ENCODE measurements at places on chromosomes 2 and 18.

- no peak for DNase-seq
Measured at GRCh38 chr2:96913117-96913397, 43.2 kb upstream of the SEMA4C start.

DNA sequence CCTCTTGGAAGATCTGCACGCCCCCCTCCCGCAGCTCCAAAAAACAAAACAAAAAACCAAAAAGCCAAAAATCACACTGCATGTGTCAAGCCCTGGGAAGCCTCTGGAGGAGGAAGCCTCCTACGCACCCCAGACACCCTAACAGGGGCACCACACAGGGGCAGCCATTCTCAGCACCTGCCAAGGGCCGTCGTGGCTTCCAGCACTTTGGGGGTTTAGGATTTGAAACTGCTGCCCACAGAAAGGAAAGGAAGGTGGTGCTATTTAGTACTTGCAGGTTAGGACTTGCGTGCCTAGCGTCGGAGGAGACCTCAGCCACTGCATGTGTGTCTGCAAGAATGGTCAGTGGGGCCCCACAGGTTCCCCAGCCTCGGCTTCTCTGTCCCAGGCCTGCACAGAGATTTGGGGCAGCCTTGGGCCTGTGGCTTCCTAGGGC, 419 bp upstream of the GPR55 start:
- DNase-seq = no peak

DNA sequence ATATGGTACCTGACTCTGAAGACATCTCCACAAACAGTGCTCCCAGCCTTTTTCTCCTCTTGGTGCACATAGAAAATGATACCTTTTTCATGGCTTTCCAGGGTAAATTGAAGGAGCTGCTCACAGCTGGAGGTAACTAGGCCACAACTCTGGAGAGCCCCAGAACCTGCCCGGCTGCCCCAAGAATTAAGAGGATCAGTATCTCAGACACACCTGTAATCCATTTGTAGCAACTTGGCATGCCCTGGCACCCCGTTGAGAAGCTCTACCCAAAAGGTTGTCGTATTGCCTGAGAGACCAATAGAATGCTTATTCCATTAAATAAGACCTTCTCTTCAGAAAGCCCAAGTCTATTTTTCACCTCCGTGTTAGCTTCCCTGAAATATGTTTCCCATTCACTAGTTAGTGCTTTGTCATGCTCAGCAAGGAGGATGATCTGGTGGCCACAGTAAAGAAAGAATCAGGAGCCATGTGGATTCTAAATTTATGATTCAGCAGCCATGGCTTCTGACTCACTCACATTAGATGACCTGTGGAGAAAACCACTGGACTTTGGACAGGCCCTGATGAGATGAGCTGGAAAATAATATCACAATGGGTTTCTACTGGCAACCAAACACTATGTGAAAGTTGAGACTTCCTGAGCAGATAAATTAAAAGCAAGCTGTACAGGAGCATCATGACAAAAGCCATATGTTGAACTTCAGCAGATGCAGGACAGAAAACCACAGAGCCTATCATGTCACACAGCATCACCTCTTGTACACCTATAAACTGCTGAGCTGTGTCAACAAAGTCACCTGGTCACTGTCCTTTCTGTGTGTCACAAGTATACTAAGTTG, 253.3 kb upstream of the OSR1 start:
- DNase-seq = no peak

DNA sequence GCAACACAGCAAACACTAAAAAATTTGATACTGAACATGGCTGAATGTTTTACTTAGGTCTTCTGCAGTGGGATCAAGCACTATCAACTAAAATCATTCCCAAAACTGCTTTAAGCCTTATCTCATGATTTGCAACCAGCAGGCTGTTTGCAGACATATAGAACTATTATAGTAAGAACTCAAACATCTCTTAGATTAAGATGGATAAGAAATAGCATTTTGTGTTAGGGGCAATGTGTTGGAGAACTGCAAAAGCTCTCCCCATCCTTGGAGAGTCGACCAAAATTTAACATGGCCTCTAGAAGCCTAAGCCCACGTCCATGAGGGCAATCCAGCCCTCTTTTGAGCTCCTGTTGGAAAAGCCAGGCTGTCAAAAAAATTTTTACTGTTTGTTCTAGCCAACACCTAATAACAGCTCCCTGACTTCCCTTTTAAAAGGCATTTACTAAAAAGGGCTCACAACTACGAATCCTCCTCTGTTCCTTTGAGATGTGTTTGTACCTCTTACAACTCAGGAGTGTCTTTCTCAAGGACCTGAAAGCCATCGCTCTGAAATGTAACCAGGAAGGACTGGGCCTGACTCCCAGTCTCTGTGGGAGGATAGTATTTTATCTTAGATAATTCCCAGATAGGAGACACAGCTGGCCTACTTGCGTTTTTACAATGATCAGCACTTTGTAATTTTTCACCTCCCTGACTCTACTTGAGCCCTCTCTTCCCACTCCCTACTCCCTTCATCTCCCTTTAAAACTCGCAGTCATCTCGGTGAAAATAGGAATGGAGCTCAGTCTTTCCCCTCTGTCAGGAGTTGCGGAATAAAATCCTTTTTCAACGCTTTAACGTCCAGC, 1.4 kb downstream of the KRCC1 start:
- no peak for DNase-seq

- DNase-seq = no peak
Measured at GRCh38 chr2:113711851-113712250, 44.6 kb downstream of the SLC35F5 start.

DNA sequence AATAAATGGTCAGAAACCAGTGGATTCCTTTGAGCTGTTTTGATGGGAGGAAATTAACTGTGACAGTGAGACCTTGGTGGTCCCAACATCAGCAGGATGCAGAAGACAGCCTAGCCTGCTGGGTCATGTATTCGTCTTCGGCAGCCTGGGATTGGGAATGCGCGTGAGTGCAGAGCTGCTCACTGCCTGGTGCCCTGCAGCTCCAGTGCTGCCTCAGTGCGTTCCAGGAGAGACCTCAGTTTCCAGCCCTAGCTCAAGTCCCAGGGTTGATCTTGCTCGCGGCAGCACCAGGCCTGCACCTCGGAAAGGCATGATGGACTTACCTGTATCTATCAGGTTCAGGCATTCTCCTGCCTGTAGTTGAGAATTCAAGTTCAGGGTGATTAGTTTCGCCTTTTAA, 203.9 kb downstream of the SH3RF3 start:
- DNase-seq = no peak

GRCh38 chr2:18483896-18484295, 76.6 kb downstream of the RDH14 start:
- DNase-seq = no peak

DNA sequence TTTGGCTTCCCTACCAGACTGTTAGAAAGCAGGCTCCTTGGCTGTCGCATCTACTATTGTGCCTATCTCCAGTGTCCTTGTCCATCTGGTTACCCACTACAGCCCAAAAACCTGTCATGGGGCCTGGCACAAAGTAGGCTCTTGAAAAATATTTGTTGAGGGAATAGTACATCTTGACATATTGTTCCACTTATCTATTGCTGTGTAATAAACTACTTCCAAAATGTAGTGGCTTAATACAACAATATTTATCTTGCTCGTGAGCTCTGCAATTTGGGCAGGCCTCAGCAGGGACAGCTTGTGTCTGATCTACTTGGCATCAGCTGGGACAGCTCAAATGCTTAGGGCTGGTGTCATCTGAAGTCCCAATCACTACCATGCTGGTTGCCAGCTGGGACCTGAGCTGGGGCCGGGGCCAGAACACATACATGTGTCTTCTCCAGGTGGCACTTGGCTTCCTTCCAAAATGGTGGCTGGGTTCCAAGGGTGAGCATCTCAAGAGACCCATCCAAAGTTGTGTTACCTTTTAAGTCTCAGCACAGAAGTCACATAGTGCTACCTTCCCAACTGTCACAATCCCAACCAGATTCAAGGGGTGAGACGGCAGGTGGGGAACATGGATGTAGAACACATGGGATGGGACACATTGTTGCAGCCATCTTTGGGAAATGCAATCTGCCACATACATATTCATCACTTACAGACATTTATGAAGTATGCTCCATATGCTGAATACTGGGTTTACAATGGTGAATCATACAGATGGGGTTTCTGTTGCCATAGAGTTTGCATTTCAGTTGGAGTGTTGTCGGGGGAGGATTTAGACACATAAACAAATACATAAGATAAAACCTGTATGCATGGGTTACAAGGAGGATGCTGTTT, 134.2 kb downstream of the FOXI3 start:
- DNase-seq = no peak

DNA sequence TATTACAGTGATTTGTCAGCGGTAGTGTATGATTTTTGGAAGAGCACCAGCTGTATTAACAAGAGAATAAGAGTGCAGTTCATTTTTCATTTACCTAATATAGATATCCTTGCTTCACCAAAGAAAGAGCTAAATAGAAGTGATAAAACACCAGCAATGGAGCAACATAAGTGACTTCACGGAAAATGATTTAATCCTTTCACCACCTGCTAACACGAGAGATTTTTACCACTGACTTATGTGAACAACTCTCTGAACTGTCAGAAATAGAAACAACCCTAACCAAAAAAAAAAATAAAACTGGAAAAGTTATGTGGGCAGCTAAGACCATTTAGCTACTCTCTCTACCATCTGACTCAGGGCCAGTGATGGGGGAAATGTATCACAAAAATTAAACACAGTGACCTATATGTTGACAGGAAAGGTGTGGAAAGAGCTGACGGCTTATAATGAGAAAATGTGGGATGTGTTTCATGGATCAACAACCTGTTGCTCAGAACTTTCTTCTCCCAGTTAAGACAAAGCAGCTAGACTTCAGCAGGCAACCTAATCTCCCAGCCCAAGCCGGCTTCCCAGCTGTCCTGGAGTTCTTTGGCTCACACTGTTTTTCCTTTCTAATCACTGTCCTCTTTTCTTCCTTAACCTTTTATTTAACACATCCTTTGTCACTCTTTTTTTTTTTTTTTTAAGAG, 272.7 kb downstream of the SS18 start:
- peak; percentile 22 for DNase-seq

GRCh38 chr2:36871068-36871707, 95.1 kb downstream of the STRN start:
- DNase-seq = no peak

DNA sequence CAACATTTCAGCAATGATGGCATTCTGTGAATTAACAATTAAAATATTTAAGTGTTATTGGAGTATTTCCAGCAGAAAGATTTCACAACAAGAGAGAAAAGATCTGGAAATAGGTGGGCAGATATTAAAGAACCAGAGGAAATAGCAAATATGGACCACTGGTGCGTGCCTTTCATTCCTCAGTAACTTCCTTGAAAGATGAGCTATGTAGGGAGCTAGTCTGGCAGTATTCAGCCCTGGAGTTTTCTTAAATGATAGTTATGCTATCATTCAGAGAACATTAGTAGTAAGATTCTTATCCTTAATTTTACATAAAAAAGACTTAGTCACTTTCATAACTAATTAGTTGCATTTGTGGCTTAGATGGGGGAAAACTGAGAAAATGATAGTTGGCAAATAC, 41.5 kb downstream of the TANC1 start:
- no peak for DNase-seq

DNA sequence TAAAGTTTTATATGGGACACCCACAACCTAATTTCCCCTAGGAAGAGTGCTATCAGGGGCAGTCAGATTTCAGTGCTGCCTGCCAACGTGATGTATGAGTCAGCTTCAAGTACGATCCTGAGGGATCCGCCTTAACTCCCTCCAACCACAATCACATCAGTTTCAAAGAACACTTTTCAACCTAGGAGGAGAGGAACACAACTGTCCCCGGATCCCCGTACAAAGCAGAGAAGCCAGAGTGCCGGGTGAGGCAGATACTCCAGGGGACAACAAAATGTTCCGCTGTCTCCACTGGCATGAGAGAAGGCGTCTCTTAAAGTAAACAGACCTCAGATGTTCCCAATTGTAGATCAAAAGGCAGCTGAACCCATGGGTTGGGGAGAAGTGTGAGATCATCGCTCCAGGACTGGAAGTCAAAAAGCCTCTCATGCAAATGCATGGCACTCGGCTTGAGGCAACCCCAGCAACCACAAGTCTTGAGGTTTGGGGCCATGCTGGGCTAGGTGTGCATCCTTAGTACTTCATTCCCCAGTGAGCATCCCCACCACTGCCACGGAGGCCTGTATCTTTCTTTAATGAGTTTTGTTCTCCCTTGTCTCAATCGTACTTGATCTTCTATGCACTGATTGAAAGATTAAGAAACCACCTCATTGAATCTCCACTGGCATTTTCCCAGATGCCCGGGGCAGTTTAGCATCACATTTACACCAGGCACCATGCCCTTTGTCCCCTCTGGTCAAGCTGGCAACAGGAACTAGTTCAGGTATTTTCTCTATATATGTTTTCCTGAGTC, 91.0 kb upstream of the CCBE1 start:
- DNase-seq = peak; percentile 42

DNA sequence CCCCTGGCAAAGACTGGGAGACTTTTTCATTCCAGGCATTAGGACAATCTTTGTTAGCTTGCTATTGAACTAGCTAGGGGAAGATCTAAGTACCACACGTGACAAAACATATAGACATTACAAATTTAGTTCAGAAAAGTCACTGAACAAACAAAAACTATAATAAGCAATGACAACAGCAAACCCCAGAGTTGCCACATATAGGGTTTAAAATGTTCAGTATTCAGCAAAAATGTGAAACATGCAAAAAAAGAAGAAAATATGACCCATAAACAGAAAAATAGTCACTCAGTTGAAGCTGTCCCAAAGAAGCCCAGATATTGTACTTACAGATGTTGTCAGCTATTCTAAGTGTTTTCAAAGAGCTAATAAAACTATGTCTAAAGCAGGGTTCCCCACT, 431.1 kb upstream of the CDH2 start:
- no peak for DNase-seq

GRCh38 chr2:38432820-38433606, 55.9 kb upstream of the ATL2 start:
- DNase-seq = no peak

- DNase-seq = no peak
Measured at GRCh38 chr2:162234620-162235462, 8.4 kb downstream of the FAP start.

DNA sequence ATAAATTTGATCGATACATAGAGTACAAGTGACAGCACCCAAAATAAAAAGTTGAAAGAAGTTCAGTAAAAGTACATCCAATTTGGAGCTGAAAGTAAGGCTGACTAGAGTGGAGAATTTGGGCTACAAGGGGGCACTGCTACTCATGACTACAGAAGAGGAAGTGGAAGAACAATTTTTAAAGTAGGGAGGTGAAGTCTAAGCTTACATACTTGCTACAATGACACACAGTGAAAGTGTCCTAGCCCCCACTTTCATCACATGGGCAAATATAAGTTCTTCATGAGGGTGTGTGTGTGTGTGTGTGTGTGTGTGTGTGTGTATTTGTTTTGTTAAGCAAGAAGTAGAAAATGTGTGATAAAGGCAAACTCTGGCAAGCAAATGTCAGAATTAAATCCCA, 45.7 kb downstream of the MAP3K2 start:
- no peak for DNase-seq

GRCh38 chr2:222998459-222998858, 53.5 kb upstream of the KCNE4 start:
- no peak for DNase-seq

- no peak for DNase-seq
Measured at GRCh38 chr2:97722227-97722626, 8.9 kb downstream of the ZAP70 start.

GRCh38 chr2:198659096-198659870, 798.5 kb downstream of the SATB2 start:
- DNase-seq = peak; percentile 32
